Kasumi-1 (cell line): ENCODE measurements at places on chromosomes 7 and 10.
A peak's percentile ranks its signal among the peaks of the same experiment; 100 is the strongest.

DNA sequence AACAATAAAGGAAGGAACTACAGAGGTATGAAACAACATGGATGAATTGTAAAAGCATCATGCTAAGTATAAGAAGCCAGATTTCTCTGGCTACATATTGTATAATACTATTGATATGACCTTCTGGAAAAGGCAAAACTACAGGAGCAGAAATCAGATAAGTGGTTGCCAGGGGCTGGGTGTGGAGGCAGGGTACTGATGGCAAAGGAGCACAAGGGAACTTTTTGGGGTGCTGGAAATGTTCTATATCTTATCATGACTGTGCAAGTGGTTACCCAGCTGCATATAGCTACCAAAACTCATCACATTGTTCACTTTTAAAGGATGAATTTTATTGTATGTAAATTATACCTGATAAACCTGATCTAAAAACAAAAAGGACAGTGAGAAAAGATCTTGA lies 72.4 kb downstream of the SKAP2 start:
- DNase-seq = no peak

- DNase-seq = no peak
Observed at GRCh38 chr10:12684784-12685183, 316.7 kb downstream of the CCDC3 start.

DNA sequence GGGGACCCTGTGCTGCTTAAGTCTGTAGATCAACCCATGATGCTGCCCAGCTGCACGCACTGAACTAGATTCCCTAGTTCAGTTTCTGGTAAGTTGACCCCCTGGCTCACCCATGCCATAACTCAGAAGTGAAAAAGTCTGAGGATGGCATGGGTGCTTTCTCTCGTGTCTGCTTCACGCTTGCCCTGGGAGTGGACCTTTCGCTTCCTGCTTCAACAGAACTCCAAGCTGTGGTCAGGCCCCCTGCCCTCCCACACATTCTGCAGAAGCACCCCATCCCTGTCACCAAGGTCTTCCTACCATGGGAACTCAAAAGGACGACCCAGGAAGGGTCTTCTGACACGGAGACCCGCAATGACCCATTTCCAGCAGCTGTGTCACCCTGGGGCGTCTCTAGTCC lies 39.9 kb downstream of the LRRC18 start:
- no peak for DNase-seq

- no peak for DNase-seq
Observed at GRCh38 chr10:80996615-80997193, 459.0 kb downstream of the SH2D4B start.

GRCh38 chr7:101265622-101266516 lies 21.0 kb upstream of the FIS1 start:
- DNase-seq = no peak

GRCh38 chr7:130024390-130024789 lies 26.8 kb downstream of the ZC3HC1 start:
- no peak for DNase-seq

DNA sequence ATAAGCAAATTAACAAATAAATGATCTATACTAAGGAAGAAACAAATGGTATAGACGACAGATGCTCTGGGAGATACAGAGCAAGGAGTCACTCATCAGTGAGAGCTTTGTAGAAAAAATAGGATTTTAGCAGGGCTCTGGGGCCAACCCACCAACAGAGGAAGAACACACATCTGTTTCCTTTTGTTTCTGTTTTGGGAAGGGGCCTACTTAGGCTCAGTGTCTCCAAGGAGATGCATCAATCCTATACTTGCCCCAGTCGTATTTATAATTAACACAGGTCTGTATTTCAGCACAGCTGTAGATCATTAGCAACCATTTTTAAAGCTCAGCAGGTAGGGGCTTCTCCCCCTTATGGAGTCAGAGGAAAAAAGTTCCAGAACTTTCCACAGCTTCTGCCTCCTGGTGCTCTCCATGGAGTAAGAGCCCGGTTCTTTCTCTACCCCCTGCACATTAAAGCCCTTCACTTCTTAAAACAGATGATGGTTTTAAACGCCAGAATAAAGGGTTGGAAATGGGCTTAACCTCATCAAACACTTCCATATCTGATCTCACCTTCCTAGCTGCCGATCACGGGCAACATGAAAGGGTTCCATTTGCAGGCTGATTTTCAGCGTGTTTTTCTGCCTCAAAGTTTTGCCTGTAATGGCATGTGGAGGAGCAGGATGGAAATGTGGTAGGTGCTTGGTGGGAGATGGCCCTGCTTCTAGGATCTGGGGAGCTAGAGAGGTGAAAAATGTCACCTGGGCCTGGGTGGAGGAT lies 291.7 kb downstream of the TCF7L2 start:
- peak; percentile 95 for DNase-seq

DNA sequence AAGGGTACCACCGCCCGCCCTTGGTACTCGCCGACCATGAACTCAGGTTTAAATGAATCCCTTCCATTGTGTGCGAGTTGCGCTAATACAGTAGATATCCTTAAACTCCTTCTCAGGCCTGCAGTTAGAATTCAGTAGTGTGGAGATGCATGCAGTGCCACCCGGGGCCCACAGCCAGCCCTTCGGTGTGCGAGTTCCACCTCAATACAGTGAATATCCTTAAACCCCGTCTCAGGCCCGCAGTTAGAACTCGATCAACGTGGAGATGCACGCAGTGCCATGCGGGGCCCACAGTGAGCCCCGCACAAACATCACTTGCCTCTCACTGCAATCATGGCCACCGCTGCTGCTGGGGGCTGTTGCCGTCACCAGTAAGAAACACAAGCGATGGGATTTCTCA lies 261.9 kb downstream of the MAD1L1 start:
- no peak for DNase-seq

- DNase-seq = no peak
Observed at GRCh38 chr10:85791818-85792532, 574.6 kb downstream of the GRID1 start.

DNA sequence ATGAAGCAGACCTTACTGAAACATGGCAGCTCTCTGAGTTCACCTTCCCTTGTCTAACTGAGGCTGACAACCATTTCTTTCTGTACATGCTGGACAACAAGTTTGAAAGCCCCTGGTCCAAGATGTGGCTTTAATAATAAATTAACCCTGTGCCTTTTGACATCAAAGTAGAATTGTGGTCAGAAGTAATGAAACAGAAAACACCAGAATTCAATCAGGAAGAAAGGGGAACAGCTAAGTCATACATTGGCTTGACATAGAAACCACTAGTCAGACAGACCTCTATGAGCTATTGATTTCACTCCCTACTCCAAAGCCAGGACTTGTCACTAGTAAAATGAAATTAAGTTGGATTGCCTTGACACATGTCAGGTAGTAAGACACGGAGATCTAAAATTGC lies 175.2 kb upstream of the ASAH2 start:
- peak; percentile 17 for DNase-seq

DNA sequence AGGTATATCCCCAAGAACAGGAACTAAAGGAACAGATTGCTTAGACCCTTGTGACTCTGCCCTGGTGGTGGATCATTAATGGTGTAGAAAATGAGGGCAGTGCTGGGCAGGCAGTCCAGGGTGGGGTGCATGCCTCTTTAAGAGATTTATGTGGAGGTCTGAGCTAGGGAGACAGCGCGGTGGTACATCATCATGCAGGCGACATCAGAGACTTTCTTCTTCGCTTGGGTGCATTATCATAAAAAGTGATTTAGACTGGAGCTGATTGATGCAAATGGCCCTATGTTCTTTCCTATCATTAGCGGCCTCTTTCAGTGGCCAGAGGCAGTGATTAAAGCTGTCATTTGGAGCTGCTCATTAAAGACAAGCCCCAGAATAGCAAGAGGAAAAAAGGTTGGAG lies 519.1 kb upstream of the GALNT17 start:
- no peak for DNase-seq

- no peak for DNase-seq
Observed at GRCh38 chr10:71719042-71719441, 536 bp downstream of the C10orf105 start.

DNA sequence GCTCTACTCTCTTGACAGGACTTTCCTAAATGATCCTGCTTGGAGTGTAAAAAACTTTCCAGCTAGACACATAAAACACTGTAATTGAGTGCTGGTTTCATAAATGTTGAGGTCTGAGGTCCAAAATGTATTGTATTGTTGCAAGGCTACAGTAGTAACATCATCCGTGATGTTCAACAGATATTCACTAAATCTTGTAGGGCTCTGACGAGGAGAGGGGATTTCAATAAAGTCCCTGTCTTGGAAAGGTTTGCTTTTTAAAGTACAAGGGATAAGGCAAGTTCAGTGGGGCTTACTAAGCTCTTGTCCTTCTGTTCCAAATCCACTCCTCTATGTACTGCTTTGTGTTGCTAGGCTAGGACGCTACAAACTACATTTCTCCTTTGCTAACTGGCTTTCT lies 48.9 kb downstream of the FHIP2A start:
- DNase-seq = no peak

GRCh38 chr10:110007161-110007700 lies 553 bp upstream of the ADD3 start:
- no peak for DNase-seq

DNA sequence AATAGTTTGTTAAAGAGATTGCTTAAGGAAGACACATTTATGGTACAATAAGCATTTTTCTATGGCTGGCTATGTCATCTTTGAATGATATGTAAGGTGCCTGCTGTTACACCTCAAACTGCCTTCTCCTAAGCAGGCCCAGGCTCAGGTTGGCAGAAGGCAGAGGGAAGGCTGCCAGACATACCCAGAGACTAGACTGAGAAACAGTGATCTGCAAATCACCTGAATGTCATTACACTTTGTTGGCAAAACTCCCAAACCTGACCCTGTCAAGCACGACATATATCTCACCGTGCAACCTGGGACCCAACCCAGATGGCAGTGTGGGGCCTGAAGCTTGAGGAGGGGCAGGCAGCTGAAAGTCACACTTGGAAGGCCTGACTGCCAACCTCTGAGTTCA lies 136.6 kb upstream of the TARP start:
- no peak for DNase-seq

GRCh38 chr10:100327007-100327717 lies 2.9 kb downstream of the PKD2L1 start:
- DNase-seq = peak; percentile 93

- no peak for DNase-seq
Observed at GRCh38 chr7:17415955-17416354, 117.5 kb downstream of the AHR start.

DNA sequence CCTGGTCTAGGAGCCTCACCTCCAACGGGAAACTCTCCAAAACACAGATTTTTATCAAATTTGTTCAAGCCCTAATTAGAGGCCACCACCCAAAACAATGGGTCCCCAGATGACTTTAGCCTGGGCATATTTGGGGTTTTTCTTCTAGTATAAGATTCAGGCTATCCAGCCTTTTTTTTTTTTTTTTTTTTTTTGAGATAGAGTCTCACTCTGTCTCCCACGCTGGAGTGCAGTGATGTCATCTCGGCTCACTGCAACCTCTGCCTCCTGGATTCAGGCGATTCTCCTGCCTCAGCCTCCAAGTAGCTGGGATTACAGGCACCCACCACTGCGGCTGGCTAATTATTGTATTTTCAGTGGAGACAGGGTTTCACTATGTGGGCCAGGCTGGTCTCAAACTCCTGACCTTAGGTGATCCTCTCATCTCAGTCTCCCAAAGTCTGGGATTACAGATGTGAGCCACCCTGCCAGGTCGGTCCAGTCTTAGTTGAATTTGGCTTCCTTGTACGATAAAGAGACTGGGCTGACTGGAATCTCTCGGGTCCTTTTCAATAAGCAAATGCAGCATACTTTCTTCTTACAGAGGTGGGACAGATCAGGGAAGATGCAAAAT lies 91.4 kb upstream of the KLF6 start:
- DNase-seq = no peak

- no peak for DNase-seq
Observed at GRCh38 chr10:70114902-70115301, 17.7 kb downstream of the AIFM2 start.

DNA sequence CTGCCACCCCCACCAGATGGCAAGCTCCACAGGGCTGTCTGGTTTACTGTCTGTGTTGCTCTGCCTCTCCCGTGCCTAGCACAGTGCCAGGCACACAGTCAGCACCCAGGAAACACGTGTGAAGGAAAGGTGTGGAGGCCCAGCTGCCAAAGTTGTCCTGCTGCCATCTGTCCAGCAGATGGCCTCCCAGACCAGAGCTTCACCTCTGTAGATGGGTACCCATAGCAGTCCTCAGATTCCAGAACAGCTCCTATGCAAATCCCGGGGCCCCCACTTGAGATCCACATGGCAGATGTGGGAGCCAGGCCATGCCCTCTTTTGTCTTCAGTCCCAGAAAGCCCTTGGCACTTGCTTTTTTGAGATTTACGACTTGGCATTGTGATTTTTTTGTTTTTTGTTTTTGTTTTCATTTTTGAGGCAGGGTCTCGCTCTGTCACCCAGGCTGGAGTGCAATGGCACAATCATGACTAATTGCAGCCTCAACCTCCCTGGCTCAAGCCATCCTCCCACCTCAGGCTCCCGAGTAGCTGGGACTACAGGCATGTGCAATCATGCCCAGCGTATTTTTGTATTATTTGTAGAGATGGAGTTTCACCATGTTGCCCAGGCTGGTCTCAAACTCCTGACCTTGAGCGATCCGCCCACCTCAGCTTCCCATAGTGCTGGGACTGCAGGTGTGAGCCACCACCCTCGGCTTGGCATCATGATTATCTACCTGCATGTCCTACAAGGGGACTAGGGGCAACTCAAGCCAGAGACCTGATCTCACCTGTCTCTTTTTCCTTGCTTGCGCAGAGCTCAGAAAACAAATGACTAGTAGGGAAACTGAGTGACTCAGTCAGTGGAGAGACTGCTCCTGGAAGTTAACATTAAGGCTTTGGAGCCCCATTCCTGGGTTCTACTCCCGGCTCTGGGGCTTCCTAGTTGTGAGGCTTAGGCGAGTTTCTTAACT lies 16.9 kb upstream of the PALD1 start:
- DNase-seq = peak; percentile 70

- DNase-seq = no peak
Observed at GRCh38 chr7:148967032-148967372, 61.3 kb downstream of the PDIA4 start.

- DNase-seq = no peak
Observed at GRCh38 chr10:123133541-123134342, 2.0 kb upstream of the HMX3 start.

- no peak for DNase-seq
Observed at GRCh38 chr10:111177379-111177778, 100.5 kb downstream of the ADRA2A start.

DNA sequence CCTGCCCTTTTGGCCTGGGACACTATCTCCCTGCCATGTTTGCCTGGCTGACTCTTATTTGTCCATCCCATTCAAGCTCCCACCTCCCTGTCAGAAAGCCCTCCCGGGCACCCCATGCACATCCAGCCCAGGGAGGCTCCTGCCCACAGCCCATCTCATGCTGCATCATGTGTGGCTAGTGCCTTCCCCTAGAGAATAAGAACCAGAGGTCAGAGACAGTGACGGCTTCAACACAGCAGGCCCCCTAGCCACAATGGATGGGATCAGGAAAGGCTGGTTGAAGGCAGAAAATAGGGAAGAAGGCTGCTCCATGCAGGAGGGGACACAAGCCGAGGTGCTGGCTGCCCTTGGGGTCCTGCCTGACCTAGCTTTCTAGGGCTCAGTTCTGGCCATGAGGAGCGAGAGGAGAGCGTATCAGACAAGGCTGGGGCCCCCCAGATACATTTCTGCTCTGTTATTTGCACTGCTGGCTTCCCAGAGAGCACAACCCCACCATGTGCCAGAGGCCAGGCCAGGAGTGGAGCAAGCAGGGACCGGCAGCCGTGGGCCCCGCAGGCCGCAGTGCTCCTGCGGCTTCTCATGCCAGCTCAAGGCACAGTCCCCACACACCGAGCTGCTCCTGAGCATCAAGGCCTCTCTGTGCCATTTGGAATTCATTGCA lies 161.1 kb upstream of the ZMIZ1 start:
- no peak for DNase-seq

- peak; percentile 51 for DNase-seq
Observed at GRCh38 chr10:10418387-10418786, 599.3 kb upstream of the CELF2 start.

GRCh38 chr7:36775061-36775620 lies 50.8 kb upstream of the AOAH start:
- DNase-seq = peak; percentile 70
